T follicular helper cell (primary cell): ENCODE measurements at places on chromosomes 4 and X.

GRCh38 chr4:186729856-186730255 is 6.2 kb upstream of the FAT1 start:
- no peak for DNase-seq

DNA sequence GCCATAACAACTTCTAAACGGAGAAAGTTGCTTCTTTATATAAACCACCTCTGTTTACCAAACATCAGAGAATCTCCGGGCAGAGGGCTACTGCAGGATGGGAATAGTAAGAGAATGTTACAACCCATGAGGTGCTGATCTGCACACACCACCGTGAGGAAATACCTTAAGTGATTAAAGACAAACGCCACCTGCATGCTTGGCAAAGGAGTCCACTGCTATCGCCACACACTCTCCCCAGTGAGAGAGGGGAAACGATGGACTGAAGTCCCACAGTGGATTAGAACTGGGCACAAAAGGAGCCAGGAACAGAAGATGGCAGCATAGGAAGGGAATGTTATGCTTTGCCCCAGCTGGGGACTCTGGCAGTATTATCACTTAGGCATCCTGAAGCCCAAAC is 15.6 kb downstream of the MAML3 start:
- DNase-seq = no peak

GRCh38 chr4:177480795-177481194 is 38.6 kb upstream of the AGA start:
- no peak for DNase-seq

GRCh38 chr4:181158971-181159370 is 1084.2 kb upstream of the TENM3 start:
- DNase-seq = no peak

DNA sequence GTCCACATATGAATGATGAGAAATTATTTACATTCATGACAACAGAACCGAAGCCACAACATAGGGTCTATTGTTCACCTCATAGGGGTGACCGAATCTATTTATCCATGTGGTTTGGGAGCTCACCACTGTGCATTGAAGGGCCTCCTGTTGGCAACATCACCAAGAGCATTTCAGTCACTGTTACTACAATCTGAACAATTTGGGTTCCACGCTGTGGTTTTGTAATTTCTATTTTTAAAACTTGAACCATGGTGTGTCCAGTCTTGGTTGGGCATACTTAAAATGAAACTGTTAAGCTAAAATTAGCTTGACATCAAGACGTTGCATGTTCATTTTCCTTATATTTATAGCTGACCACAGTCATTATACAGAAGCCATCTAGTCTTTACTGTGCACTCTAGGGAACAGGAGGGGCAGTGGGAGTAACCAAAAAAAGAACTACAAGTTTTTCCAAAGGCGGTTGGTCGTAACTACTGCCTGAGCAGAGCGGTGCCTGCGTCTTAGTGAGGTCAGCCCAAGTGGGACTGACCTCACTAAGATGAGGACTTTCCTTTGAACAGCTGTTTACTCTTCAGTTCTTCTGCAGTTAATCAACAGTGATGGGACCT is 192.1 kb downstream of the SPRY1 start:
- no peak for DNase-seq

GRCh38 chrX:85815203-85815751 is 232.1 kb downstream of the CHM start:
- DNase-seq = no peak

GRCh38 chr4:14334166-14334565 is 668.1 kb upstream of the CPEB2 start:
- DNase-seq = no peak

GRCh38 chrX:37958525-37959211 is 47.7 kb upstream of the SYTL5 start:
- no peak for DNase-seq

DNA sequence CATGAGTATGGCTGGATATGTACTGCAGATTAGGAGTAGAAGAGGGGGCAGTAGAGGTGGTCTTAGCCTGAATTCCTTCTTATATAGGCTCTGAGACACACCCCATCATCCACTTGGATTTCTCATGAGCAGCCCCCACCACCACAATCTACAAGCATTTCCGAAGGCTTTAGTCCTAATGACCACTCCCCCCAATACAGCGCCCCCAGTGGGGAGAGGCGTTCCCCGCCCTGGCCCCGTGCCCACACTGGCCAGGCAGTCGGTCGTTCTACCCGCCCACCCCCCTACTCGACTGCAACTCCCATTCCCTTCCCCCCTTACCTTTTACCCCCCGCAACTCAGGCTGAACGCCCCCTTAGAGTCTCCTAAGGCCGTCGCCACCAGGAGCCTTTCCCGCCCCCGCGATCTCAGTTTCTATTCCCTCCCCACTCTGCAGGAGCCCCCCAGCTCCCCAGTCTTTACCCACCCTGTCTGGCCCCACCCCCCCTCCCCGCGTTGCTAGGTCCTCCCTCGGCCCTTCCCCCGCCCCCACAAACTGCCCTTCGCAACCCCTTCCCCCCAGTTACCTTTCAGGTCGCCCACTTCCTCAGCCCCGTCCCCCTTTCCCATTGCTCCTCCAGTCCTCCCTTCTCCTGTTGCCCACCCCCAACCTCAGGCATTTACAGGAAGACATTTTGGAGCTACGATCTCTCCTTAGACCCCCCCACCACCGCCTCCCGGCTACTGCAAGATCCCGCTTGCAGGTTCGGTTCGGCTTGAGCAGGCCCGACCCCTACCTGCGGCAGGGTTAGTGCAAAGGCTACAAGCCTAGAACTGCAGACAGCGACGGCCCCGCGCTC is 468 bp downstream of the ZMYM3 start:
- DNase-seq = no peak

- DNase-seq = no peak
These were observed 10.4 kb upstream of the NUDT6 start for GRCh38 chr4:122932763-122933162.

DNA sequence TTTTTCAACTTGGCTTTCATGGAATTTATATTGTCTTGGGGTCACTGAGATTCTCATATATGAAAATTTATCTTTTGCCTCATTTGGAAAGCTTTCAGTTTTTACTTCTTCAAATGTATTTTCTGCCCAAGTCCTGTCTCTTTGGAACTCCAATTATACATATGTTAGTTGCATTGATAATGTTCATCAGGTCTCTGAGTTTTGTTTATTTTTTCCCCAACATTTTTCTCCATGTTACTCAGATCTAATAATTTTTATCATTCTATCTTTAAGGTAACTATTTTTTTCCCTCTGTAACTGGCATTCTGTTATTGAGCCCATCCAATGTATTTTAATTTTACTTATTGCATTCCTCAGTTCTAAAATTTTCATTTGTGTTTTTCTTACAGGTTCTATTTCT is 10.7 kb upstream of the TRO start:
- no peak for DNase-seq

- DNase-seq = no peak
These were observed 55.4 kb upstream of the GBA3 start for GRCh38 chr4:22637306-22637705.

GRCh38 chr4:113471146-113471860 is 290.2 kb downstream of the CAMK2D start:
- no peak for DNase-seq

GRCh38 chrX:14939644-14940043 is 66.4 kb downstream of the MOSPD2 start:
- no peak for DNase-seq

DNA sequence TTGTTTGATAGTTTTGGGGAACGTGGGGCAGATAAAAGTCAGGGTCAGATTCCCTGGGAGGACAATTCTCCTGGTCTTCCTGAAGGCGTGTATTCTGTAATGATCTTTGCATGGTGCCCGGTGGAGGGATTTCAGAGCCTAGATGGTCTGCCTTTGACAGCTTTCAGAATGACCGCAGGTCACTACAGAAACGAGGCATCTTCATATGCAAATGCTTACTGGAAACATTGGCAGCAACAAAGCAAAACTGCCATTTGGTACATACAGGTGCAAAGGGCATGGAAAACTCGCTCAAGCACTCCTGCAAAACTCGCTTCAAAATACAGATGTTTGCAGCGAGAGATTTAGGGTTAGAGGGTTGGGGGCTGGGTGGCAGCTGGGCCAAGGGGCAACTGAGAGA is 8.8 kb downstream of the C4orf50 start:
- DNase-seq = no peak

GRCh38 chr4:53196882-53197771 is 168.7 kb downstream of the SCFD2 start:
- no peak for DNase-seq

DNA sequence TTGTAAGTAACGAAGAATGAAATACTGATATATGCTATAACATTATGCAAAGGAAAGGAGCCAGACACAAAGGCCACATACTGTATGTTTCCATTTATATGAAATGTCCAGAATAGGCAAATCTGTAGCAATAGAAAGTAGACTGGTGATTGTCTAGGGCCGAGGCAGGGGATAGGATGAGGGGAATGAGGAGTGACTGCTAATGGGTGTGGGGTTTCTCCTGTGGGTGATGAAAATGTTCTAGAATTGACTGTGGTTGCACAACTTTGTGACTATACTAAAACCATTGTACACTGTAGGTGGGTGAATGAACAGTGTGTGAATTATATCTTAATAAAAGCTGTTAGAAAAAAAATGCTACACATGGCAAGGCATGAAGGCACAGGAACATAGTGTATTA is 19.9 kb upstream of the SUPT20HL1 start:
- no peak for DNase-seq

DNA sequence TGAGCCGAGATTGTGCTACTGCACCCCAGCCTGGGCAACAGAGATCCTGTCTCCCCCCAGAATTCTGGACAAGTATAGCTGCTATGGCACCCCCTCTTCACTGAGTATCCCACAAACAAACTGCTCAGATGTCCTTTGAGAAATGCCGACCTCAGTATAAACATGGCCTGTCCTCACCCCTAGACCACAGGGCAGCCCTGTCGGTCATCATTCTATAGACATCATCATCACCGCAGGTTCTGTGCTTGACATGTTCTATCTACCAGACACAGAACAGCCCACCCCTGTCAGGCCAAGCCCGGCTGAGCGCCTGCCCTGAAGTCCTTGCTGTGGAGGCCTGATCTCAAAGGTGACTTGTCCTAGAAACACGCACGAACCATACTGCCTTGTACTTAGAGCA is 232.9 kb downstream of the DHRSX start:
- no peak for DNase-seq

GRCh38 chrX:861921-862320 is 231.3 kb downstream of the SHOX start:
- no peak for DNase-seq

DNA sequence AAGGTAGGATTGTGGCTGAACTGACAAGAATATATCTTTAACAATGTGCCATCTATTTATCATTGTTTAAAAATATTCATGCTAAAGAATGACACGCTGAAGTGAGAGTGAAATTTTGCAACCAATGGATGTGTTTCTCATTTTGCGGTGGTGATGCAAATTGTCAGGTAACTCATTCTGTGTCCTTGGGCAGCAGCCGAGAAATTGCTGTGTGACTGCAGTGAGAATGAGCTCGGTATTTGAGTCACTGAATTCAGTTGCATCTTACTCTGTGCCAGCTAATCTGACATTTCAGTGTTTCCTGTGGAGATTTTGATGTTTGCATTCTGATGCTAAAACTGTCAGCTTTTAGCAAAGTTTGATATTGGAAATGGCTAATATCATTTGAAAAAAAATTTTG is 28.1 kb downstream of the MCUB start:
- DNase-seq = no peak

GRCh38 chrX:10010686-10011085 is 43.5 kb downstream of the CLDN34 start:
- no peak for DNase-seq

DNA sequence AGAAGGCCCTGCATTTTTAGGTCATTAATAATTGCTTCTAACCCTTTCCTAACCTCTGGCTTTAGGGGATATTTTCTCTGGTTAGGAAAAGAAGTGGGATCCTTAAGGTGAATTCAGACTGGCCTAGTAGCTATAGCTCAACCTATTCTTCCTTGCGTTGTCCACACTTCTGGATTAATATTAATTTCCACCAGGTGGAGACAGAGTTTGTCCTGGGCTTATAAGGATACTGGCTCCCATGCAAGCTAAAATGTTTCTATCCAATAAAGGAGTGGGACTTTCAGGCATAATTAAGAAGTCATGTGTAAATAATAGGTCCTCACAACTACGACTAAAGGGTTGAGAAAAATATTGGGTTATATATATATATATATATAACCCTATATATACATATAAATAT is 860.0 kb upstream of the POU3F4 start:
- DNase-seq = no peak

GRCh38 chr4:186932631-186933187 is 209.1 kb upstream of the FAT1 start:
- no peak for DNase-seq

GRCh38 chr4:76322236-76322635 is 15.7 kb downstream of the STBD1 start:
- no peak for DNase-seq

GRCh38 chr4:183873409-183874185 is 31.5 kb upstream of the STOX2 start:
- no peak for DNase-seq

- no peak for DNase-seq
These were observed 22.6 kb upstream of the CD38 start for GRCh38 chr4:15755321-15756155.

GRCh38 chr4:1408418-1408817 is 2.2 kb upstream of the NKX1-1 start:
- no peak for DNase-seq

GRCh38 chrX:20527558-20528011 is 260.9 kb upstream of the RPS6KA3 start:
- no peak for DNase-seq

- DNase-seq = no peak
These were observed 344.0 kb downstream of the ACTRT1 start for GRCh38 chrX:127708155-127708554.

DNA sequence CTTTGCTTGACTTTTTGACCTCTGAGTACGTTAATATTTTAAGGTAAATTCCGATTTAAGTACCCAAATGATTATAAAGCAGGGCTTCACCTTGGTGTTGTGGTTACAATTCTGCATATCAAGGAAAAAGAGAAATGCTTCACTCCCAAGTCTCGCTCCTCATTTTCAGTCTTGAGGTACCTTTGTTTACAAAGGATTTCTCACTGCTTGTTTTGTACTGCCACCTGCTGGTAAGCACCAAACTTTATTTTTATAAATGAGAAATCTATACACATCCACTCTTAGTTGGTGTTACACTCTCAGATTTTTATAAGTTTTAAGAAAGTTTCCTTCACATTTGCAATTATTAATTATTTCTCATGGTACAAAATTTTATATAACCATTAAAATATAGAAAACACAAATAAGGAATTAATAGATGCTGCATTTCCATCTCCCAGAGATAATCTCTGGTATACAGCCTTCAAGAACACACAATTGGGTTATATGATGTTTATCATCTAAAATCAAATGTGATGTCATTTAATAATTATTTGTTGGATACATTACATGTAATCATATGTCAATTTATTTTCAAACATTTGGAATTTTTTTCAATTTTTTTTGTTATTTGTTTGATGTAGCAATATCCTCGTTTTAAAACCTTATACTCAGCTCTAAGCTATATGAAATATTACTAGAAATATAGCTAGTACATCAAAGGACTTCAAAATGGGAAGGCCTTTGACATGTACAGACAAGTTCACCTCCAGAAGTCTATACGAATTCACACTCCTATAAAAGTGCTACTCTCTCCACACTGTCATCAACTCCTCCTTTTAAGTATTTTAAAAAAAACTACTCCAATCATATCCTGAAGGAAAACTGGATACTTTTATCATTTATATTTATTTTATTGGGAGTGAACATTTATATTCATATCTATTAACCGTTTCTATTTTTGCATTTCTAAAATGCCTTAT is 179.9 kb downstream of the KCNIP4 start:
- DNase-seq = no peak
